NCI-H1436 treated with DMSO at 0.1 percent for 48 hours (cell line): ENCODE measurements at places on chromosomes 16 and 17.

- DNase-seq: no peak
Measured at GRCh38 chr16:16146380-16147315, 76.6 kb downstream of the ABCC6 start.

GRCh38 chr17:17745476-17746455 is 64.5 kb downstream of the RAI1 start:
- no peak for DNase-seq

DNA sequence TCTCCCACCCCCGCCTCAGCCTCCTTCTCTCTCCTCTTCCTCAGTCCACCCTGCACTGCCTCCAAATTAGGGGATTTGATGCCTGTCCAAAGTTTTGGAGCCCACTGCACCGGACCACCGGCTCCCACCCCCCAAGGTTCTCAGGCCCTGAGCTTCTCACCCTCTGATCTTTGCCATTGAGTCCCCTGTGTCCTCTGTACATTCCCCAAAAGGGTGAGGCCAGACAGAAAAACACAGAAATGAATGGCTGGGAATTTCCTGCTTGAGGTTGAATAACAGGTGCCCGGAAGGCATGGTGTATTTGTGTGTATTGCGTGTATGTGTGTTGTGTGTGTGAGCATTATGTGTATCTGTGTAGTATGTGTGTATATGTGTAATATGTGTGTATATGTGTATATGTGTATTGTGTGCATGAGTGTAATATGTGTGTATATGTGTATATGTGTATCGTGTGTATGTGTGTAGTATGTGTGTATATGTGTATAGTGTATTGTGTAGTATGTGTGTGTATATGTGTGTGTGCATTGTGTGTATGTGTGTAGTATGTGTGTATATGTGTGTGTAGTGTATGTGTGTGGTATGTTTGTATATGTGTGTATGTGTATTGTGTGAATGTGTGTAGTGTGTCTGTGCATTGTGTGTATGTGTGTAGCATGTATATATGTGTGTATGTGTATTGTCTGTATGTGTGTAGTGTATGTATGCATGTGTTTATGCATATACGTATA is 16.0 kb upstream of the CCL17 start:
- DNase-seq: no peak

DNA sequence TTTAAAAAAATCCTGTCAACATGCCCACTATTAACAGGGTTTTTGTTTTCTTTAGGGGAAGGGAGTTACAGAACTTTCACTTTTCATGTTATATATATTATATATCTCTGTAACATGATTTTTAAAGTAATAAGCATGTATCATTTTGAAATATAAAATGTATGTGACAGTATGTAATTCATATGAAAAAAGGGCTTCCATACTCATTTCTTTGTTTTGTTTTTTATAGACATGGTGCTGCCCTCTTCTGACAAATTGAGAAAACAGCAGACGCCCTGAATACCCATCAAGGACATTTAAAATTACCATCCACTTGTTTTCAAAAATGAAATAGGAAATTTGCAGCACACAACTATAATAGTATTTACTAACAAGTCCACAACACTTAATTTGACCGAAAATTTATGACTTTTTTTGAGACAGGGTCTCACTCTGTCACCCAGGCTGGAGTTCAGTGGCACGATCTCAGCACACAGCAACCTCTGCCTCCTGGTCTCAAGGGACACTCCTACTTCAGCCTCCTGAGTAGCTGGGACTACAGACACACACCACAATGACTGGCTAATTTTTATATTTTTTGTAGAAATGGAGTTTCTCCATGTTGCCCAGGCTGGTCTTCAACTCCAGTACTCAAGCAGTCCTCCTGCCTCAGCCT is 30.4 kb downstream of the CFDP1 start:
- no peak for DNase-seq

- no peak for DNase-seq
Measured at GRCh38 chr17:50219342-50219741, 17.9 kb upstream of the COL1A1 start.

DNA sequence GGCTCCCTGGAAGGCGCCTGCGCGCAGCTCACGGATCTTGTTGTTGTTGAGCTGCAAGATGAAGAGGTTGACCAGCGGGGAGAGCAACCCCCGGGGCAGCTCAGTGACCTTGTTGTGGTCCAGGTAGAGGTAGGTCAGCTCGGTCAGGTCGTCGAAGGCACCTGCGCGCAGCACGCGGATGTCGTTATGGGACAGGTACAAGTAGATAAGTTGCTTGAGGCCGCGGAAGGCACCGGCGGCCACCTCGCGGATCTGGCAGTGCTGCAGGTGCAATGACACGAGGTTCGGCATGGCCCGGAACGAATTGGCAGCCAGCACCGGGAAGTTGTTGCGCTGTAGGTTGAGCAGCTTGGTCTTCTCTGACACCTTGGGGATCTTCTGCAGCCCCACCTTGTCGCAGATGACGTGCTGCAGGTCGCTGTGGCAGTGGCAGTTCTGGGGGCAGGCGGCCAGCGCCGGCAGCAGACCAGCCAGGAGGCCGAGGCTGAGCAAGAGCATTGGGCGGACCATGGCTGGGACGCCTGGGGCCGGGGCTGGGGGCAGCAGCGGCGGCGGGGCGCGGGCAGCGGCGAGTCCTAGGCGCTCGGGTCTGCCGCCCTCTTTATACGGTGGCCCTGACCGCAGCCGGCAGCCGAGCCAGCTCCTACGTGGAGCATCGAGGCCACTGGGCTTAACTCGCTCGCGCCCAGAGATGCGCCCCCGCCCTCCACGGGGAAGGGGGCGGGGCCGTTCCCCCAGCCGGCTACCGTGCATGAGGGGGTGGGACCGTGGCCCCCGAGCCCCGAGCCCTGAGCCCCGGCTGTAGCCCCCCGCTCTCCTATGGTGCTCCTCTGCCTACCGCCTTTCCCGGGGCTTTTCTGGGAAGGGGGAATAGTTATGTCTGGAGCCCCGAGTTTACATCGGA is at the start of gene CHAD:
Gene CHAD, minus strand, starts transcription at position 577 of the 904 bp plus-strand sequence. Its CDS starts 67 bp downstream, at position 510.
- no peak for DNase-seq

DNA sequence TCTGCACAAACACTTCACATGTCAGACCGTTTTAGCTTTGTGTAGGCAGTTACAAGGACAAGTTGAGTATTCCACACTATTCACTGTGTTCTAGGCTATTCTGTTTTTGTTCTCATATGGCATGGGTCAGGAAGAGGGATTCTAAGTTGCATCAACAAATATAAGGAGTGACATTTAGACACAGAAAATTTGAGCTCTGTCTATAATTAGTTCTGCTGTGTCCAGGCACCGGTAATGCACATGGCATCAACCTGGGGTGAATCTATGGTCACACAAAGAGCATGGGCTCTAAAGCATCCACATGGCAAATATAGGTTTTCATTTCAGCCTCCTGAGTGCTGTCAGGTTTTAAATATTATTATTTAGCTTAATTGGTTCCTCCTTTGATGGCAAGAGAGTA is 130.4 kb upstream of the PMFBP1 start:
- no peak for DNase-seq

DNA sequence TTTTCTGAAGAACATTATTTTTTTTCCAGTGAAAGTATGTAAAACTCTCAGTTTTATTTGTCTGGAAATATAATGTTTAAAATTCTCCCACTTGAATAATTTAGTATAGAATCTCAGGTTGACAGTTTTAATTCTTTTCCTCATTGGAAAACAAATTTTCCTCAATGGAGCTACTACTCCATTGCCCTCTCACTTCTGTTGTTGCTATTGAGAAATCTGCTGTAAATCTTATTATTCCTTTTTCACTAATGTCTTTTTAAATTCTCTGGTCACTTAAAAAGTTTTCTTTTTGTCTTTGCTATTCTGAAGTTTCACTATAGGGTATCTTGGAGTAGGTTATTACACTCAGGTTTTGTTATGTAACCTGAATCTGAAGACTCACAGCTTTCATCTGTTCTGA is 216.1 kb upstream of the PMFBP1 start:
- DNase-seq: no peak

GRCh38 chr16:11603331-11603750 is 16.6 kb upstream of the LITAF start:
- no peak for DNase-seq

DNA sequence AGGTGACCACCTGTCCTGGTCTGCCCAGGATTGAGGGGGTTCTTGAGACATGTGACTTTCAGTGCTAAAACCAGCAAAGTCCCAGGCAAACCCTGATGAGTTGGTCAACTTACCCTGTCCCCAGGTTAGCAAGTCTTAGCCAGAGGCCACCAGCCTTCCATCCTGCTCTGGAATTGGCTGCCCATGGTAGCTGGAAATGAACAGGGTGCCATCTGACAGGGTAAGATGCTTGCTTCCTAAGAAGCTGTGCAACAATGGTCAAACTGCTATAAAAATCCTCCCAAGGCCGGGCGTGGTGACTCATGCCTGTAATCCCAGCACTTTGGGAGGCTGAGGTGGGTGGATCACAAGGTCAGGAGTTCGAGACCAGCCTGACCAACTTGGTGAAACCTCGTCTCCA is 22.8 kb upstream of the MTMR4 start:
- no peak for DNase-seq

DNA sequence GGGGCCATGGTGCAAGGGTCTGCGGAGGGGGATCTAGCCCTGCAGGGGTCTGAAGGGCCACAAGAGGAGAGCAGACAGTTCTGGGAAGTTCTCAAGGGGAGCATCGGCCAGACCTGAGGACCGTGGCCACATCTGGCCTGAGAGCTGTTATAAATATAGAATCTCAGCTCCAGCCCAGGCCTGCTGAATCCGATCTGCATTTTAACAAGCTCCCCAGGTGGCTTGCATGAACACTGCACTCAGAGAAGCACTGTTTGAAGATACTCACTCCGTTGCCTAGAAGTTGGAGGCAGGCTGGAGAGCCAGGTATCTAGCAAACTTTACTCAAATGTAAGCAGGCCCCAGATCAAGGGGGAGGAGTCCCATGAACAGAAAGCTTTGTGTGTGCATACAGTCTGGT is 61.3 kb downstream of the NKD1 start:
- no peak for DNase-seq
